Kidney (tissue), 22 donors: ENCODE measurements at places on chromosomes 7 and 10. TPM values are rescaled to one million over a fixed set of nuclear protein-coding genes. Genes with fewer than 3 reads are reported as not detected.

- H3K4me1 ChIP-seq = no peaks in the 10 kb centered on the region
- H3K27me3 ChIP-seq = peaks cover 33% of the 10 kb centered on the region
- DNase-seq = peak; percentile 64
- peak overlapping the region; percentile 31 for H3K4me3 ChIP-seq
- no peaks in the 10 kb centered on the region for H3K36me3 ChIP-seq
Measured at GRCh38 chr10:92699518-92700381, 10.0 kb downstream of the HHEX start.

GRCh38 chr7:144670218-144670617 lies 165.6 kb downstream of the TPK1 start:
- H3K4me3 ChIP-seq = no peak overlapping the region
- no peaks in the 10 kb centered on the region for H3K36me3 ChIP-seq

GRCh38 chr7:2637066-2637471 lies 5.3 kb downstream of the TTYH3 start:
- peak overlapping the region; percentile 82 for H3K27ac ChIP-seq
- peaks cover 32% of the 10 kb centered on the region for H3K4me1 ChIP-seq
- H3K27me3 ChIP-seq = no peaks in the 10 kb centered on the region
- DNase-seq = no peak

DNA sequence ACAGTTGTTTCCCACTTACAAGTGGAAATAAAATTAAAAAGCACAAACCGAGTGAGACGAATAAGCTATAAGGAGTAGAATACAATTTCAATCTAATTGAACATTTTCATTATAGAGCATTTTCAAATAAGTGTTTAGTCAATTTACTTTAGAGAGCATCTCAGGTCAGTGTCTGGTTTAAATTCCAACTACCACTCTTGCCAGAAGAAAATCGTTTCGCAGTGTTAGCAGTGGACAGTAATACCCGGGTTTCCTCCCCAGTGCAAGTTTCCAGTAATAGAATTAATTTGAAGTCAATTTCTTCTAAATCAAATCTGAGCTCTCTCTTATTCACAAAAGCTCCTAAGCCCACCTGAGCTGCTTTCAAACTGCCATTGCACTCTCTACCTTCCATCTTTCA lies 45.7 kb downstream of the CREB3L2 start:
- no peak overlapping the region for H3K4me3 ChIP-seq
- no peaks in the 10 kb centered on the region for H3K36me3 ChIP-seq
- peaks cover 26% of the 10 kb centered on the region for H3K4me1 ChIP-seq
- no peak overlapping the region for H3K27ac ChIP-seq

GRCh38 chr10:75470901-75471300 lies 39.5 kb downstream of the LRMDA start:
- no peak overlapping the region for H3K27ac ChIP-seq
- no peak for DNase-seq
- no peaks in the 10 kb centered on the region for H3K36me3 ChIP-seq
- H3K27me3 ChIP-seq = no peaks in the 10 kb centered on the region

GRCh38 chr10:128588402-128588801 lies 462.2 kb upstream of the MKI67 start:
- no peaks in the 10 kb centered on the region for H3K4me1 ChIP-seq
- no peak overlapping the region for H3K4me3 ChIP-seq
- H3K36me3 ChIP-seq = no peaks in the 10 kb centered on the region
- no peak overlapping the region for H3K27ac ChIP-seq
- no peaks in the 10 kb centered on the region for H3K27me3 ChIP-seq
- no peak for DNase-seq

GRCh38 chr7:27168265-27168947 lies 3.1 kb upstream of the HOXA9 start:
- H3K4me3 ChIP-seq = peak overlapping the region; percentile 86
- no peak for DNase-seq
- H3K27me3 ChIP-seq = no peaks in the 10 kb centered on the region

The CNNM1 gene
- 0.85 TPM for total RNA-seq

The PHKG1 gene
- total RNA-seq = 0.91 TPM

The ABCA13 gene
- total RNA-seq = 6.0 TPM

The SYPL1 gene
- total RNA-seq = 111 TPM

The SFTPD gene
- 1.7 TPM for total RNA-seq
